Activated naive CD8-positive, alpha-beta T cell treated with anti-CD3 and anti-CD28 coated beads, Interleukin-2, amount 50 U/mL, for 24 hours (primary cell): ENCODE measurements at places on chromosomes 1 and 21.

- H3K4me1 ChIP-seq: no peaks in the 10 kb centered on the region
- no peaks in the 10 kb centered on the region for H3K36me3 ChIP-seq
- no peaks in the 10 kb centered on the region for H3K27me3 ChIP-seq
- no peak overlapping the region for H3K27ac ChIP-seq
- no peak for DNase-seq
These were observed 43.1 kb upstream of the PLD5 start for GRCh38 chr1:242567596-242567995.

DNA sequence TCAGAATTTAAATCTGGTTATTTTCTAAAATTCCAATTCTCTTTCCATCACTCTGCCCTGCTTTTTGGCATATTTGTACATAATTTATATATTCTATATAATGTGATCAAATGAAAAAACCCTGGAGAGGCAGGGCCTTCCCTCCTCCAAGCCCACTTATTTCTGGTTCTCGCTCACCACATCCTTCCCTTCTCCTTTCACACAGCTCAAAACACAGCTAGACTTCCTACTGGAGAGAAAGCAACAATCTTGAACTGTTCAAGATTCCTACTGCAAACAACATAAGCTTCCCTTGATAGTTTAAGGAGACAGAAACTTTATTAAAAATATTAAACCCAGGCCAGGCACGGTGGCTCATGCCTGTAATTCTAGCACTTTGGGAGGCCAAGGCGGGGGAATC lies 7.6 kb upstream of the AIM2 start:
- H3K4me1 ChIP-seq: peaks cover 27% of the 10 kb centered on the region
- no peak overlapping the region for H3K27ac ChIP-seq

DNA sequence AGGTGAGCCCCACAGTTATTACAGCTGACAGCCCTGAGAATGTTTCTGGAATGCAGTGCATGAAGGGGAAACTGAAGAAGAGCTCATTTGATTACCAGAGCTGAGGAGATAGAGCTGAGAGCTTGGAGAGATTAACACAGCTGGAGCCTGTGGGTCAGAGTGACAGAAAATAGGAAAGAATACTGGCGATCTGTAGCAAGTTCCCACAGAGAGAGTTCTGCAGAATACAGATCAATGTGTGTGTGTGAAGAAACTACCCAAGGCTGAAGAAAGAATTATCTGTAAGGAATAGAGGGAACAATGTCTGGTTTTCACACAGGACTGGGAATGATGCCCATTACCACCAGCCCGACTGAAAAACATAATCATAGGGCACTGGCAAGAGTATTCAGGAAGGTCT lies 103.6 kb upstream of the SNX7 start:
- H3K27ac ChIP-seq: no peak overlapping the region
- no peaks in the 10 kb centered on the region for H3K36me3 ChIP-seq
- no peak for DNase-seq
- no peak overlapping the region for H3K4me3 ChIP-seq
- no peaks in the 10 kb centered on the region for H3K4me1 ChIP-seq

DNA sequence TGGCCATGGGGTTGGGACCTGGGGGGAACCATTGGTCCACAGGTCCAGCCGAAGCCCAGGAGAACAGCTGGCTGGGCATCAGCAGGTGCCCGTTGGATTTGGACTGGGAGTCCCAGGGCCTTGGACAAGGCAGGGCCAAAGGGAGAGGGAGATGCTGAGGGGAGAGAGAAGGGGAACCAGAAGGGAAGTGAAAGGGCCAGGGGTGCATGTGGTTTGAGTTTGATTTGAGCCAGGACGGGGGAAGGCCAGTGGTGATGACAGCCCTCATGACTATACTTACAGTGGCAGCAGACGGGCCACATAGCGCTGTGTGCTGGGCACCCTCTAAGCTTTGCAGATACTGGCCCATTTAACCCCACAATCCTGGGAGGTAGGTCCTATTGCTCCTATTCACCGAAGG lies 18.8 kb downstream of the AGRN start:
- peaks cover 19% of the 10 kb centered on the region for H3K4me1 ChIP-seq
- H3K36me3 ChIP-seq: no peaks in the 10 kb centered on the region
- no peak for DNase-seq
- H3K4me3 ChIP-seq: no peak overlapping the region

- no peak for DNase-seq
- no peak overlapping the region for H3K27ac ChIP-seq
- H3K36me3 ChIP-seq: no peaks in the 10 kb centered on the region
- no peaks in the 10 kb centered on the region for H3K27me3 ChIP-seq
- no peak overlapping the region for H3K4me3 ChIP-seq
These were observed 357.1 kb downstream of the DISC1 start for GRCh38 chr1:231983588-231984193.

- no peak overlapping the region for H3K4me3 ChIP-seq
- H3K36me3 ChIP-seq: no peaks in the 10 kb centered on the region
- H3K27me3 ChIP-seq: peaks cover 5% of the 10 kb centered on the region
- no peak overlapping the region for H3K27ac ChIP-seq
These were observed 28.8 kb downstream of the PLXNA2 start for GRCh38 chr1:208215393-208215792.

DNA sequence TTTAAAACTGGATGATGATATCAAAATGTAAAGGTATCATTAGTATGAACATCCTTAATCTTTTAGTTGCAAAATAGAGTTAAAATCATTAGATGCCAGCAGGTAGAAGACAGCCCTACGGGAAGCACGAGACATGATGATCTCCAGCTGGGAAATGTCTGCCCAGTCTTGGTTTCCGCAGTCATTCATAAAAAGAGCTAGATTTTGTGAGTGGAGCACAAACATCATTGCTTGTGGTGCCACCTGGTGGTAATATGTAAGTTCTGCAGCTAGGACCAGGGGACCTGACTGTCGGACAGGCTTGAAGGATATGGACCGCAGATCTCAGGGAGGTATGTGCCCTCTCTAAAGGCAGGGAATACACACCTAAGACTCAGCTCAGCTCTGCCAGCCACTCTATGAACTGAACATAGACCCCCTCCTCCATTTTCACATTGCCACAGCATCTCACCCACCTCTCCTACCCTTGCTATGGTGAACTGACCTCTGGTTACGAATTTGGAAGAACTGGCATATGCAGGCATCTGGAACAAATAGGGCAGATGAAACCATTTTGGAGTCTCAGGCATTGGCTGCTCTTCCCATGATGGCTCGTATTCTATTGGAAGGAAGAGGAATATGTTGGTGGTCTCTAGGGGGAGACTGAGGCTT lies 9.2 kb downstream of the FCMR start:
- DNase-seq: peak; percentile 63
- peak overlapping the region; percentile 0 for H3K27ac ChIP-seq
- H3K4me1 ChIP-seq: peaks cover 91% of the 10 kb centered on the region
- no peaks in the 10 kb centered on the region for H3K27me3 ChIP-seq
- H3K36me3 ChIP-seq: peaks cover 41% of the 10 kb centered on the region
- H3K4me3 ChIP-seq: no peak overlapping the region

DNA sequence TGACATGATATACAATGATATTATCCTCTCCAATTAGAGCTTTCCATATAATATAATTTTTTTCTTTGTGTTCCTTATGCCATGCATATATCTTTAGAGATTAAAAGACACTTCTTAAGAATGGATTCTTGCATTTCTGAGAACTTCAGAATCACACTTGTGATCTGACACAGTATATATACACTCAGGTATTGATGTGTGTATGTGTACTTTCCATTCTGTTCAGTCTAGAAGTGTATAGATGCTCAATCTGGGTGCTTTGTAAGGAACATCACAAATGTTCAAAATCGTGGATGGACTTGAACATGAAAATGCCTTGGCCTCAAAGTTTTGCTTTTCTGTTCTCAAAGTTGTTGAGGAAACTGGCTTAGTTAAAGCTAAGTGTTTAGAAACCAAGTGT lies 102.7 kb downstream of the FGGY start:
- H3K4me3 ChIP-seq: no peak overlapping the region
- no peaks in the 10 kb centered on the region for H3K27me3 ChIP-seq
- H3K4me1 ChIP-seq: no peaks in the 10 kb centered on the region
- no peak overlapping the region for H3K27ac ChIP-seq
- H3K36me3 ChIP-seq: no peaks in the 10 kb centered on the region

GRCh38 chr1:63651161-63651701 lies 58.0 kb downstream of the PGM1 start:
- peaks cover 16% of the 10 kb centered on the region for H3K4me1 ChIP-seq
- H3K4me3 ChIP-seq: no peak overlapping the region
- H3K27ac ChIP-seq: peak overlapping the region; percentile 70
- no peaks in the 10 kb centered on the region for H3K27me3 ChIP-seq
- DNase-seq: no peak

GRCh38 chr1:23402286-23403037 lies 22.1 kb downstream of the TCEA3 start:
- no peaks in the 10 kb centered on the region for H3K36me3 ChIP-seq
- H3K4me1 ChIP-seq: peaks cover 7% of the 10 kb centered on the region

GRCh38 chr1:159923203-159924024 lies 1.9 kb downstream of the TAGLN2 start:
- H3K27me3 ChIP-seq: peaks cover 2% of the 10 kb centered on the region
- H3K27ac ChIP-seq: peak overlapping the region; percentile 99
- DNase-seq: peak; percentile 85
- H3K36me3 ChIP-seq: peaks cover 47% of the 10 kb centered on the region

DNA sequence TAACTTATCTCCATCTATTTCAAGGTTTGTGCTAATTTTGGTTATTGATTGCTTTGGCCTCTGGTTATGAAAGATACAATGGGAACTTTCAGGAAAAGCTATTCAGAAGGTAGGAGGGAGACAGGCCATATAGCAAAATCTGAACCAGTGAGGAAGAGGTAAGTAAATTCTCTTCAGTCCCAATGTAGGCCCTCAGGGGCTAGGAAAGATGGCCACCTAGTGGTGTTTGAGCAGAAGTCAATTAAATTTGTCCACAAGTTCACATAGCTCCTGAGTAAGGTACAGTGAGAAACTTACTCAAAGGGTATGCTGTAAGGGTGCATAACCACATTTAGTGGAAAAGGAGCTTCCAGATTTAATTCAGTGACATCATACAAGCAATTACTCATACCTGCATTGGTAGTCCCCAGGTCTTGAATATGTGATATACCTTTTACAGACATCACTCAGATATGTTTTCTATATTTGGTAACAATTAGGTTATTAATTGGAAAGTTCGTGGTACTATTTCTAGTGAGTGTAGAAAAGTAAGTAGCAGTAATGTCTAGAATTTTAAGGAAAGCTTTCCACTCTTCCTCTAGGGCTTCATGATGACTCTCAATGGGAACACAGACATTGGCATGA lies 21.4 kb upstream of the FMO1 start:
- no peaks in the 10 kb centered on the region for H3K4me1 ChIP-seq
- no peak for DNase-seq
- peaks cover 7% of the 10 kb centered on the region for H3K27me3 ChIP-seq
- no peaks in the 10 kb centered on the region for H3K36me3 ChIP-seq
- H3K27ac ChIP-seq: no peak overlapping the region

- H3K36me3 ChIP-seq: no peaks in the 10 kb centered on the region
- no peak for DNase-seq
- H3K27me3 ChIP-seq: peaks cover 2% of the 10 kb centered on the region
These were observed 98.1 kb upstream of the NRIP1 start for GRCh38 chr21:15162921-15163320.

DNA sequence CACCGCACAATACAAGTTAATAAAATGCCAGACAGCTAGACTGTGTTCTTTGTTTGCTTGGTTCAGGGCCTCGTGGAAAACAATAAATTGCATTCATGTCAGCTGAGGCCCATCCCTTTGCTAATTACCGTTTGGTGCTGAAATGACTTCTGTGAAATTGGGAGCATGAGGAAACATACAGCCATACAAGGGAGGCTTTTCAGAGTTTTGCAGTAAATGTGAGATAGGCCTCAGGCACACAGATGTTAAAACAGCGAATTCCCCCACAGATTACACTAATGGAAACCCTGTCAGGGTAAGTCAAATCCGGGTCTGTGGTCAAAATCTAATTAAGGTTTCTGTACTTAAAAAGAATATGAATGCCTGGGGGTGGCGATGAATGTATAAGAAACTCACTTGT lies 173.5 kb upstream of the LMO4 start:
- H3K27me3 ChIP-seq: peaks cover 44% of the 10 kb centered on the region
- H3K27ac ChIP-seq: no peak overlapping the region
- peaks cover 22% of the 10 kb centered on the region for H3K4me1 ChIP-seq
- no peak overlapping the region for H3K4me3 ChIP-seq
- no peaks in the 10 kb centered on the region for H3K36me3 ChIP-seq

- H3K36me3 ChIP-seq: peaks cover 41% of the 10 kb centered on the region
- H3K4me1 ChIP-seq: peaks cover 16% of the 10 kb centered on the region
- no peak overlapping the region for H3K27ac ChIP-seq
- H3K4me3 ChIP-seq: no peak overlapping the region
- no peaks in the 10 kb centered on the region for H3K27me3 ChIP-seq
These were observed 19.8 kb downstream of the NLRP3 start for GRCh38 chr1:247435759-247436147.

DNA sequence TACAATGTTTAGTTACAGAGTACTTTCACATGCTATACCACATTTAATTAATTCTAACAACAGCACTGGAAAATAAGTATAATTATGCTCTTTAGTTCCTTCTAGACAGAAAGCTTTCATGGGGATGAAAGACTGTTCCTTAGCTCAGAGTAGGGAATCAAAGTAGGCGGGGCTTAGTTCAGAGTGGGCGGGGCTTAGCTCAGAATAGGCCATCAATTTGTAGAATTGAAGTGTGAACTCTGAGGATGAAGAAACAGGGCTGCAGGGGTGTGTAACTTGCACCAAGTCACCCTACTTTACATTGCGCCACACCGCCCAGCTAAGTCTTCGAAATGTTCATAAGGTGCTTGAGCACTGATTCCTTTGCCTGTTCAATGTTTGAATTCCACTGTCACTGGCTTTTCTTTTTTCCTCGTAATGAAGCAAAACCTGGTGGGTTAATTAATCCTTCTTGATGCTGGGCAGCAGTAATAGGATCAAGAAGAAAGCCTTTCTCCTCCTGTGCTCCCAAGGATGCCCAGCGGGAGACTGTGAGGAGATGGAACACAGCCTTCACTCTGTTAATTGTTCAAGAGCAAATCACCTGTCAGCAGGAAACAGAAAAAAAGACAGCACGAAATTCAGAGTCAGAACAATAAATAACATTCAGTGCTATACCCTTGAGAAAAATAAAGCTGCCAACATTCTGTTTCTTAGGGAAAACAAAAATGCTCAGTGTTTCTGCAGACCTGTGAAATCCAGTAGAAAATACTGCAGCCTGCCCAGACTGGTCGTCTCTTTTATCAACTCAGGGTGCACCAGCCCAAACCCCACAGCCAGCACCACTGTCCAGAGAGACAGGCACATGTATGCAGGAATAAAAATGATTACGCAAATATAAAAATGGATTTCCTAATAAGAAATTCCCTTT lies 66.5 kb upstream of the CAMK1G start:
- no peak for DNase-seq
- no peaks in the 10 kb centered on the region for H3K27me3 ChIP-seq
- no peaks in the 10 kb centered on the region for H3K4me1 ChIP-seq
- H3K36me3 ChIP-seq: no peaks in the 10 kb centered on the region
